ENCODE measurements at places on chromosomes 7 and 10.

- peak; percentile 23 for DNase-seq
These were observed 51.2 kb downstream of the KIF5B start for GRCh38 chr10:32005050-32005449.

GRCh38 chr10:126045861-126046260, 149.5 kb downstream of the FANK1 start:
- DNase-seq: no peak

DNA sequence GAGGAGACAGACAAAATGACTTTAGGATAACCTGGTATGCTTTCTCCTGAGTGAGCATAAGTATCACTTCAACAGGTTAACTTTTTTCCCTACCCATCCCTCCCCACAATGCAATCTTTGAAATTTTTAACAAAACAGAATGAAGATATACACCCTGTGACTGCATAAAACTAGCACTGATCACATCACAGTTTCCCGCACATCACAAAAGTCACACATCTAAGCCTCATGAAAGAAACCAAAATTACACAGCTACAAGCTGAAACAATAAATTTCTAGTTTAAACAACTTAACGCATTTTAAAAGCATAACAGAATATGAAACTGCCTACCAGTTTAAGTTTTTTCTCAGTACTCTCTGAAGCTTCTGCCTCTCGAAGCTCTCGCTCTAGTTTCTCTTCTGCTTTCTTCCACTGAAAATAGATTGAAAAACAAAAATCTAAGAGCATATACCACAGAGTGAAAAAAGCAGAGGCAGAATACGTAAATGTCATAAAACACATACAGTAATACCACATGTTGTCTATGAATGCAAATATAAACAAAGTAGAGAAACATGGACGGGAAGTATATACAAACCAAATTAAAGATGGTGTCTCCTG, 18.1 kb downstream of the NOC3L start:
- no peak for DNase-seq

DNA sequence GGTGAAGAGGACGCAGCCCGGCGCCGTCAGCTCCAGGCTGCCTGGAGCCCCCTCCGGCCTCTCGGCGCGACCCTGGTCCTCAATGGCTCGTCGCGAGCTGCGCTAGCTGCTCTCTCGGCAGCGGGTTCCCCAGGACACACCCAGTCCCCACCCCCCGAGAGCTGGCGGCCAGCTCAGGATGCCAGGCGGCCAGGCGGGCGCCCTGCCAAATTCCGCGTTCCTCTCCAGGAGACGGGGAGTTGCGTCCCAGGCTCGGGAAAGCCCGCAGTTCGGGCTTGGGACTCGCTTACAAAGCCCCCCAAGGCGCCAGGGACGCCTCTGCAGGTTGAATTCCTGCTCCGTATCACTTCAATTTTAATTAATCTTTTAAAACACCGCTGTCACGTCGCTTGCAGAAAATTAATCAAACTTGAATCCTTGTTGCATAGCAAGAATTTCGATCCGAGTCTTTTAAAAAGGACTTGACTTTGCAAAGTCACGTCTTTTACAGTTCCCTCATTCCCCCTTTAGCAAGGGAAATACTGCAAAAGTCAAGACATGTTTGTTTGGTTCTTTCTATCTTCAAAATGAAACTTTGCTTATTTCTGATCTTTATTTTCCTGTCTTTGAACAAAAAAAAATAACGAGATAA, 28.2 kb downstream of the SKIDA1 start:
- DNase-seq: no peak

DNA sequence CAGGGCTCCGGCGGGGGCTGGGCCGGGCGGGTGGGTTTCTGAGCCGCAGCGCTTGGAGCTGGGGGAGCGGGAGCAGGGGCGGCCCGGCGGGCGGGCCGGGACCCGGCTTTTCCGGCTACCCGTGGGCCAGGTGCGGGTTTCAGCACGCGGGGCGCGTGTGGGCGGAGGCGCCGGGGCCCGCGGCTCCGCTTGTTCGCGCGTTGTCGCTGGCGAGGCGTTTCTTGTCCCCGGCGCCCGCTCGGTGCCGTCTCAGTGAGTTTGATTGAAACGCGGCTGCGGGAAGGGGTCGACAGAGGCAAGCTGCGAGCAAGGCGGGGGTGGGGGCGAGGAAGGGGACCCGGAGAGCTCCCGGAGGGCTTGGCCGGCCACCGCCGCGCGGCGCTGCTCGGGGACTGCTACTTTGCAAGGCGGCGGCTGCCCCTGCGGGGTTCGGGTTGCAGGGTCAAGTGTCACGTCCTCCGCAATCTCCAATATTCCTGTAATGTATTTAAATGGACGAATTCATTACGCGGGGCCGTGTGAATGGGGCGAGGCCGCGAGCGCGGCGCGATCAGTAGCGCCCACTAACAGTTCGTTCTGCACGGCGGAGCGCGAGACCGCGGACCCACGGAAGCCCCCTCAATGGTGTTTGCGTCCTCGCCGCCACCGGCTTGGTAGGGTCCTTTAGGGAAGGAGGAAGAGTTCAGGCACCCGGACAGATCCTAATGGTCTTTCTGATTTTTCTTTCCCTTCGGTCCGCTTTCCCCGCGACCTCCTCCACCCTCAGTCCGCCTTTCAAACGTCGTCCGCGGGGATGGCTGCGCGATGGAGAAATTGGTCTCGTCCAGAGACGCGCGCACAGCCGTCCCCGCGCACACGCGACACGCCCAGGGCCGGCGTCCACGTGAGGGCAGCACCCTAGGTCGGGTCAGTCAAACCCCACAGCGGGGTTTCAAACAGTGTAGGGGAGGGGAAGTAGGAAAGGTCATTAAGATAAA, 76.9 kb downstream of the INSIG1 start:
- DNase-seq: no peak

DNA sequence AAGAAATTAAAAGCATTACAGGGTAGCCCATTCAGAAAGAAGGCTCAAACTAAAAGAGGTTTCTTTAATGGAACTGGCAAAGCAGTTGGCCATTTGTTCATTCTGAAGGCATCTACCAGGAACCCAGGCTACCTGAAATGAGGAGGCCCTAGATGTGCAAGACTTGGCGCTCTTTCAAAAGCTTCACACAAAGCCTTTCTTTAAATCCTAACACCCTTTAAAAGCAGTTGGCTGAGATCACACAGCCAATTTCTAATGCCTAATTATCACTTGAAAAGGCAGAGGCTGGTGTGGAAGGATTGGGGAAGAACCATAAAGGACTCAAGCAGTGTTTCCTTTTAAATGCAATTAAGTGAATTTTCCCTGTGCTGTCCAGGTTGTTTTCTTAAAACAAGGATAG, 23.2 kb downstream of the PPP1R17 start:
- DNase-seq: no peak

DNA sequence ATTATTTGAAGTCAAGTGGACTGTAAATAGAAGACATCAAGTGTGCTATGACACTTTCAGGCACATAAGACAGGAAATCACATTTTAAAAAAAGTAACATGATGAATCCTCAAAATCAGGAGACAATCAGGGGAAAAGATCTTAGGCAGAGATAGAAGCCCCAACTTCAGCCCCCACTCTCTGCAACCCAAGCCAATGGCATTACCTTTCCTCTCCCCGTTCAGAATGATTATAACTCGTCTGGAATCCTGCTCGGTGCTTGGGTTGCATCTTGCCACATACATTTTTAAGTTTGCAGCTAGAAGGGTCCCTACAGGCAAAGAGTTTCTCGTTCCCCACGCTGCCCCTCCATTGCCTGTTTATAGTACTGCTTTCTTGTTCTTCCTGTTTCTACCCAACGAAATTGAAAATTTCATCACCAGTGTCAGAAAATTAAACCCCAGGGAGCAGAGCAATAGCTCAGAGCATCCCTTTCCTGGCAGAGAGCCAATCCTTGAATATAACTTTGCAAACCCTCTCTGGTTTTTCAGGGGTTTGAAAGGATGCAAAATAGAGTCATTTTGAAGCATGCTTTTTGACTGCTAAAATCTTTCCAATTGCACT, 260.5 kb upstream of the AOAH start:
- no peak for DNase-seq

- no peak for DNase-seq
These were observed 244.2 kb downstream of the IPMK start for GRCh38 chr10:58023341-58024073.

DNA sequence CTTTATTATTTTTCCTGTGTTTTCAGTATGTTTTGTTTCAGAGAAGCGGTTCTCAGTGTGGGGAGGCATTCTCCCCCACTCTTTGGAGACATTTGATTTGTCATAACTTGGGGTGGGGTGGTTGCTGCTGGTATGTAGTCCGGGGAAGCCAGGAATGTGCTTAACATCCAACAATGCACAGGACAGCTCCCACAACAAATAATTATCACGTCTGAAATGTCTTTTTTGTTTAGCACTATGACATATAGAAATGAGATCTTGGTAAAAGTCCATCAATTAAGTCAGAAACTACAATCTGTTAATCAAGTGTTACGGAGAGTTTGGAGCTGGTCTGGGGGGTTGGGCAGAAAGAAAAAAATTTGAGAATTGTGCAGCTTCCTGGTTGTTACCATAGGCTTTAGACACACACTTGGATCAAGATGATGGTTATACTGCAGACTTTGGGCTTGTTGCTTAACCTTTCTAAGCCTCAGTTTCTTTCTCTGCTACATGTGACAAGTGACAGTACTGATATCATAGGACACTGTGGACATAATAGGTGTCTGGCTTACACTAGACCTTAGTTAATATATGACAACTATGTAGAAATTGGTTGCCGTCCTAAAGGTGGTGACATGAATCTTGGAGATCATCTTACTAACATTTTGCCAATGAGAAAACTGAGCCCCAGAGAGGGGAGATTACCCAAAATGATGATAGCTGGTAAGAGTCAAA, 113.7 kb downstream of the LRMDA start:
- DNase-seq: no peak

Data from T-helper 2 cell treated with Interferon-gamma antibody and Interleukin-4, amounts not matched to agents 5 μg/mL and 100 μg/mL, for 36 hours (primary cell).